Right lobe of liver (tissue), 6 donors: ENCODE measurements at places on chromosomes 13 and 19.

GRCh38 chr19:16677055-16677454 lies 16.1 kb downstream of the TMEM38A start:
- DNase-seq = no peak

- DNase-seq = no peak
Measured at GRCh38 chr19:50293263-50294004, 35.7 kb downstream of the KCNC3 start.

GRCh38 chr19:39483141-39483540 lies 2.5 kb downstream of the TIMM50 start:
- no peak for DNase-seq

DNA sequence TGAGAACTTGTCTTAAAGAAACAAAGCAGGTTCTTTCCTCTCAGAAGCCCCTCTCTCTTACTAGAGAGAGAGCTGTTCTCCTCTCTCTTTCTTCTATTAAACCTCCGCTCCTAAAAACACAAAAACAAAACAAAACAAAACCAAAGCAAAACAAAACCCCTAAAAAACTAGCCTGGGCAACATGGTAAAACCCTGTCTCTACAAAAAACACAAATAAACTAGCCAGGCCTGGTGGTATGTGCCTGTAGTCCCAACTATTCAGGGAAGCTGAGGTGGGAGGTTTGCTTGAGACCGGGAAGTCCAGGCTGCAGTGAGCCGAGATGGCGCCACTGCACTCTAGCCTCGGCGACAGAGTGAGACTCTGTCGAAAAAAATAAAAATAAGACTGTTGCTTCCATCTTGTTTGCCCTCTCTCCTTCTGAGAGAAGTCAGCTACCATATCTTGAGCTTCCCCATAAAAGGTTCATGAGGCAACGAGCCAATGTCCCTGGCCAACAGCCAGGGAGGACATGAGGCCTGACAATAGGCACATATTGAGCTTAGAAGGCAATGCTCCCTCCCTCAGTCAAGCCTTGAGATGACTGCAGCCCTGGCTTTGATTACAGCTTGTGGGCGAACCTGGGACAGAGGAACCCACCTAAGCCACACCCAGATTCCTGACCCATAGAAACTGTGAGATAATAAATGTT lies 17.5 kb upstream of the FLT3 start:
- peak; percentile 60 for DNase-seq

DNA sequence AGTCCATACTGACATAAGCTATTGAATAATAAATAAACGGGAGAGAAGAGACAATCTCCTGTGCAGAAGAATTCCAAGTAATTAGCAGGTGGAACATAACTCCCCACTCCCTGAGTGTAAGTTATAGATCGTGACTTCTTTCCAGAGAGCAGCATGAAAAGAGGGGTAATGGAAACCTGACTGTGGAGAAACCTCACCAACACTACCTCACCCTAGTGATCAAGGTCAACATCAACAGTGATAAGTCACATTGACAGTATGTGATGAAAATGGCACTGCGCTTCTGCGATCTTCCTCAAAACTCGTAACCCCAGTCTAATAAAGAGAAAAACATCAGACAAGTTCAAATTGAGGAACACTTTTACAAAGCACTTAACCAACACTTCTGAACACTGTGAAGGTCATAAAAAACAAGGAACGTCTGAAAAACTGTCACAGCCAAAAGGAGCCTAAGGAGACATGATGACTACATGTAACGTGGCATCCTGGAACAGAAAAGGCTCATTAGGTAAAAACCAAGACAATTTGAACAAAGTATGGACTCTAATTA lies 19.8 kb downstream of the CAB39L start:
- no peak for DNase-seq

GRCh38 chr13:94515374-94515773 lies 35.9 kb upstream of the DCT start:
- DNase-seq = no peak

GRCh38 chr13:80334597-80335260 lies 6.2 kb downstream of the SPRY2 start:
- no peak for DNase-seq

DNA sequence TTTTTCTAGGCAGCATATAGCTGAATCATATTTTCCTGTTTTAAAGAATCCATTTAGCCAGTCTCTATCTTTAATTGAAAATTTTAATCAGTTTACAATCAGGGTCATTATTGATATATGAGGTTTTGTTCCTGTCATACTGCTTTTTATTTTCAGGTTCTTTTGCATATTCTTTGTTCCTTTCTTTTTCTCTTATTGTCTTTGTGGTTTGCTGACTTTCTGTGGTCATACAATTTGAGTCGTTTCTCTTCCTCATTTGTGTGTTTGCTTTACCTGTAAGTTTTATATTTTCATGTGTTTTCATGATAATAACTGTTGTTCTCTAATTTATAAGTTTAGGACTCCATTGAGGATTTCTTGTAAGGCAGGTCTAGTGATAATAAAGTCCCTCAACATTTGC lies 812.6 kb downstream of the DACH1 start:
- DNase-seq = no peak

GRCh38 chr19:13376537-13376936 lies 129.7 kb downstream of the CACNA1A start:
- DNase-seq = no peak

- DNase-seq = no peak
Measured at GRCh38 chr13:31330236-31330635, 130.5 kb downstream of the B3GLCT start.

- no peak for DNase-seq
Measured at GRCh38 chr13:60244381-60244780, 80.7 kb upstream of the DIAPH3 start.

GRCh38 chr19:38956264-38956663 lies 19.3 kb downstream of the FBXO17 start:
- no peak for DNase-seq

GRCh38 chr13:24459234-24459633 lies 53.3 kb downstream of the PARP4 start:
- DNase-seq = no peak

- DNase-seq = no peak
Measured at GRCh38 chr19:4537953-4538600, 1.8 kb downstream of the LRG1 start.

DNA sequence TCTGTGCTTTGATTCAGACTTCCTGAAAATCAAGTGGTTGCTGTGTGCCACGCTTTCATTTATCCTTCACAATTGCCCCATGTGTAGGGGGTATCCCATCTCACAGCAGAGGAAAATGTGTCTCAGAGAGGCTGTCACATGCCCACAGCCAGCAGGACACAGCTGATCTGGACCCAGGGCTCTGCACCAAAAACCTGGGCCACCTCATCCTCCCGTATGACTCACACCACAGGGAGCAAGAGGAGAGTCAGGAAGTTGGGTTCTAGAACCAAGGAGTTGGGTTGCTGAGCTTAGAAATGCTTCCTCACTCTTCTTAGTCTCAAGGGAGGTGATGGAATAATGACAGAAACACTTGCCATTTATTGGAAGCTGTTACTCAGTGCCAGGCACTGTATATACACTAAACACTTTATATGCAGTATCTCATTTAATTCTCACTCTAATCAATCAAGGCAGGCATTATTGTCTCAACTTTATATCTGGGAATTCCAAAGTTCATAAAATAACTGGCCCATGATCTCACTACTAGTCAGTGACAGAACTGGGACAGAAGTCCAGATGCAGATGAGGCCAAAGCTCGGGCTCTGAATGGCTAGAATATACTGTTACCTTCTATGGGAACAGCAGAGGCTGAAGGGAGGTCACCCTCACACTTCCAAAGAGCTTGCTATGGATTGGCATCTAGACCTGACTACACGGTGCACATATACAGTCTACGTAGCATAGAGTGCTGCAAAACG lies 47.7 kb upstream of the ATP12A start:
- no peak for DNase-seq

- DNase-seq = no peak
Measured at GRCh38 chr19:19711934-19712828, 20.7 kb downstream of the ZNF14 start.

- DNase-seq = peak; percentile 89
Measured at GRCh38 chr19:7294558-7295212, 471 bp upstream of the INSR start.

DNA sequence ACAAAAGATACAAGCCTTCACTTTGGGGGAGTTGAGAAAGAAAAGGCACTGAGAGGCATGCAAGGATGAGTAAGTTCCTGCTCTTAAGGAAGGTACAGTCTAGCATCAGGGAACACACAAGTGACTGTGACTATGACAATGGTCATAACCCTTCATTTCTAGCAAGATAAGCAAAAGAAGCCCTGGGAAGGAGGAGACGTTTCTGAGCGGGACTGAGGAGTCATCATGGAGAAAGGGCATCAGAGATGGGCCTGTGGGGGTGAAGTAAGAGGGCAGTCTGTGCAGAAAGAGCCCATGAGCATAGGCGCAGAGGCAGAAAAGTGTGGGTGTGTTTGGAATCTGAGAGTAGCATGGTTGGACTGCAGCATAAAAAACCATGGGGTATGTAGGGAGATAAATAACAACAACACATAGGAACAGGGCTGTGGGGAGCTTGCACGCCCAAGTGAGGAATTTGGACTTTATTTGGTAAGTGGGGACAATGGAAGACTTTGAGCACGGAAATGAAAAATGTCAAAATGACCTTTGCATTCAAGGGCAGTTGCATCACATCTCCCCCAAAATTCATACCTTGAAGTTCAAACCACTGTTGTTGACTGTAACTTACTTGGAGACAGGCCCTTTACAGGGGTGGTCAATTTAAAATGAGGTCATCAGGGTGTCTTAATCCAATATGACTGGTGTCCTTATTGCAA lies 86.7 kb downstream of the MBNL2 start:
- DNase-seq = no peak

GRCh38 chr19:55386493-55386971 lies 800 bp downstream of the RPL28 start:
- DNase-seq = peak; percentile 61

DNA sequence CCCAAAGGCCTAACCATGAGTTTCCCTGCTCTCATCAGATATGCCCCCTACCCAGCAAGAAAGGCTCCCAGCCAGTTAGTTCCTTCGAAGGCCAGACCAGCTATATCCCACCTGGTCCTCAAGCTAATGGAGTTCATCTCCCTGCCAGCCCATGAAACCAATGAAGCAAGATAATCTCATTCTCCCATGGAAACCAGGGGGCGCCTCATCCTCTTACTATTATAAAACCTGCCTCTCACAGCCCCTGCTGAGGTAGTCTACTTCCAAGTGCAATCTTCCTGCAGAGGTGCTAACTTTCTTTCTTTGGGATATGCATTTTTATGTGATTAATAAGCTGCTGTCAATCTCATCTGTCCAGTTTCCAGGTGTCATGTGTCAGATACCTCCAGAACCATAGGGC lies 34.0 kb upstream of the ZNF573 start:
- DNase-seq = no peak

DNA sequence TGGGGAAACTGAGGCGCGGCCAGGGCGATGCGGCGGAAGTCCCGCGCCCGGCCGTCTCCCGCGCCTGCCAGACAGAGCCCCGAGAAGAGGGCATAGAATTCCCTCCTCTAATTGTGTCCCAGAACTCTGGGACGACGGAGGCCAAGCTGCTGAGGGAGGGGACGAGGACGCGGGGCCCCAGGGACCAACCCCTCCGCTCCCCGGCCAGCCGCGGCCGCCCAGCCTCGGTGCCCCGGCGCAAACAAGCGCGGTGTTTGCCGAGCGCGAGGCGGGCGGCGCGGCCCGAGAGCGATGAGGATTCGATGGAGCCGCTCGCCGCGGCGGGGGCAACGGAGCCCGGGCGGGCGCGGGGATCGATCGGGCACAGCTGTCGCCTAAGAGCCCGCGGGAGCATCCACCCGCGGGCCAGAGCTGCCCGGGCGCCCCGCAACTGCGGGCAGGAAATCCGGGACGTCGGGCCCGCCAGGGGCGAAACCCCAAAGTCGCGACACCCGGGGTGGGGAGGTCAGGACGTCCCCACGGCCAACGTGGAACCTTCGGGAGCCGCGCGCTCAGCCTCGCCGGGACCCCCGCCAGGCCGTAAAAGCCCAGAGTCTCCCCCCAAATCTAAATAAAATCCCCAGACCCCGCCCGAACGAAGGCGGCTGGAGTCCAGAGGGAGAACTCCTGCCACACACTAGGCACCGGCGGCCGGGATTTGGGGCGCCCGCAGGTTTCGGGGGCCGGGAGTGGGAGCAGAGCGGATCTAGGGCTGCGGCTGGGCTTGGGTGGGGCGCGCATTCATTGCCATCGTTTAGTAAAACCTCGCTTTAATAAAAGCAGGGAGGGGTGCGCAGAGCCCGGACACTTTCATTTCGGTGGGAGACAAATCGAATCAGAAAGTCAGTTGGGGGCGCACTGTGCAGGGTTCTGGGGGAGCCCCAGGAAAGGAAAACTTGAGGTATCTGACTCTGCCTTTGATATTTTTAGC lies 3.6 kb upstream of the ONECUT3 start:
- no peak for DNase-seq

DNA sequence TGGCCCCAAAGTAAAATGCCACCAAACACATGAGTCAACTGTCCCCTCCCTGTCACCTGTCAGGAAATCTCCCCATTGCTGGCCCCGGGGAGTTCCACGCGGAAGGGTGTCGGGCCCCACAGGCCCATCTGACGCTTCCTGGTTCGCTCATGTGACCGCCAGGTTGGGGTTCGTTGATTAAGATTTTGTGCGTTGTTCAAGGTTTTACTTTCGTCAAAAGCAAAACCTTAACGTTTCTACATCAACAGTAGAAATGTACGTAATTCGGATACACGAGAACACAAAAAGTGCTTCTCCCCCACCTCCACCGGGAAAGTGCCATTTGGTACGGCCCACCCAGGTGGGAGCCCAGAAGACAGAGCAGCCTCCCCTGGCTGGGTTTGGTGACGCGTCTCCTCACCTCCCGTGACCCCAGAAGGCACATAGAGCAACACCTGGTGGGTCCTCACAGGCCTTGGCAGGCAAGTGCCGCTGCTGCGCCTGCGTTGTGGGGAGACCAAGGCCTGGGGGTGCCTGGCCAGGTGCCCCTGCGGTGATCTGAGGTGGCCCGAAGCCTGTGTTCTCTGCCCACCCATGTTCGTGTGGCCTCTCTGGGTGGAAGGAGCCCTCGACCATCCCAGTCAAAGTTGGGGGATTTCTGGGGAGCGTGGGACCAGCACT lies 161.6 kb downstream of the KDM4B start:
- no peak for DNase-seq

DNA sequence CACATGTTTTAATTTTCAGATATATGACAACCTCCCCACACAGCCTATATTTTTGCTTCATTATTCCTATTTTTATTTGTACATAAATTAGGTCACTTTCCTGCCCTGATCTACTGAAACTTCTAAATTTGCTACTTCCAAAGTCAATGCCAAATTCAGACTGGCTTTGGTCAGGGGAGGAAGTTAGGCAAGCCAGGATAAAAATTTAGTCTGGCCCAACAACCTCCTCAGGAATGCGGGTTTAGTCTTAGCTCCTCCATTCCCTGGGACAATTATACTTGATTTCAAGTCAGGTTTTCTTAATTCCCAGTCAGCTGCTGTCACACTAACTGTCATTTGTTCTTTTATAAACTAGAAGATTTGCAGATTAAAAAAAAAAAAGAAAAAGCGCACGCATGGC lies 84.3 kb downstream of the TM9SF2 start:
- DNase-seq = no peak

- DNase-seq = peak; percentile 36
Measured at GRCh38 chr19:46659151-46660007, 1.6 kb downstream of the DACT3 start.

GRCh38 chr19:2013683-2013961 lies 1.9 kb downstream of the BTBD2 start:
- no peak for DNase-seq
